Prostate gland (tissue), 2 donors: ENCODE measurements at places on chromosomes 16 and 17.

- no peak overlapping the region for H3K4me3 ChIP-seq
- no peak overlapping the region for H3K27ac ChIP-seq
- H3K36me3 ChIP-seq: no peaks in the 10 kb centered on the region
- DNase-seq: no peak
- peaks cover 3% of the 10 kb centered on the region for H3K4me1 ChIP-seq
Observed at GRCh38 chr16:86565181-86565631, 1.4 kb upstream of the FOXC2 start.

GRCh38 chr17:42517516-42517915 lies 18.5 kb upstream of the NAGLU start:
- peak overlapping the region; percentile 87 for H3K27ac ChIP-seq
- H3K4me1 ChIP-seq: peaks cover 8% of the 10 kb centered on the region
- no peaks in the 10 kb centered on the region for H3K36me3 ChIP-seq
- no peak overlapping the region for H3K4me3 ChIP-seq
- H3K27me3 ChIP-seq: no peaks in the 10 kb centered on the region

- H3K27ac ChIP-seq: no peak overlapping the region
- no peak for DNase-seq
Observed at GRCh38 chr16:86521236-86522197, 11.2 kb downstream of the FOXF1 start.

GRCh38 chr17:67982686-67983382 lies 13.4 kb downstream of the C17orf58 start:
- no peaks in the 10 kb centered on the region for H3K36me3 ChIP-seq
- no peak overlapping the region for H3K27ac ChIP-seq
- H3K4me1 ChIP-seq: no peaks in the 10 kb centered on the region
- H3K27me3 ChIP-seq: no peaks in the 10 kb centered on the region
- no peak overlapping the region for H3K4me3 ChIP-seq

DNA sequence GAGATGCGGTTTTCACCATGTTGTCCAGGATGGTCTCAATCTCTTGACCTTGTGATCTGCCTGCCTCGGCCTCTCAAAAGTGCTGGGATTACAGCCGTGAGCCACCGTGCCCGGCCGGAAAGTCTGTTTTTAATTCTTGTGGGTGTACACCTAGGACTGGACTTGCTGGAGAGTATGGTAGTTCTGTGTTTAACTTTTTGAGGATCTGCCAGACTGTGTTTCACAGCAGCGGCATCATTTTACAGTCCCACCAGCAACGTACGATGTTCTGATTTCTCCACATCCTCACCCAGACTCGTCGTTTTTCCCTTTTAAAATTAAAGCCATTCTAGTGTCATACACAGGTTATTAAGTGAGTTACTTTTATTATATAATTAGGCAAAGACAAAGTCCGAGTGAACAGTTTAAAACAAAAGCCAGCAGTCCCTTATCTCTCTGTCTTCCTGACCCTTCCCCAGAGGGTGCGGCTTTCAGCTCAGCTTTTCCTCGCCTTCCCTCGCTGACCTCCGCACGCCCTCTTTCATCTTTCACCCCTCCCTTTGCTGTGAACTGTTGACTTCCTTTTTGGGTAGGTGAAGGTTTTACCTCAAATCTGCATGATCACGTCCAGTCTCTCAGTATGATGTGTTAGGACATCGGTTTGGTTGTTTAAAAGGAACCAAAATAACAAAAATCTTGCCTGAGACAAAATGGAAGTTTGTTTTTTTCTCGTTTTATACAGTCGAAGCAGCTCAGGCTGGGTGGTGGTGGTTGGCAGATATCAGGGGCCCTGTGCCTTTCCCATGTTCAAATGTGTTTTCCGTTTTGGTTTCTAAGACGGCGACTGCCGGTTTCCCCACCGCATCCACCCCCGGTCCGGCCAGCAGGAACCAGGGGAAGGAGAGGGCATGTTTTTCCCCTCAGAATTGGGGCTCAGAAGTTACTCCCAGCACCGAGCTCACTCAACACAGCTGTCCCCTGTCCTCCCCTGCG lies 18.0 kb downstream of the FAM234A start:
- peaks cover 8% of the 10 kb centered on the region for H3K36me3 ChIP-seq
- H3K27me3 ChIP-seq: no peaks in the 10 kb centered on the region
- H3K27ac ChIP-seq: no peak overlapping the region
- H3K4me3 ChIP-seq: no peak overlapping the region
- H3K4me1 ChIP-seq: no peaks in the 10 kb centered on the region

DNA sequence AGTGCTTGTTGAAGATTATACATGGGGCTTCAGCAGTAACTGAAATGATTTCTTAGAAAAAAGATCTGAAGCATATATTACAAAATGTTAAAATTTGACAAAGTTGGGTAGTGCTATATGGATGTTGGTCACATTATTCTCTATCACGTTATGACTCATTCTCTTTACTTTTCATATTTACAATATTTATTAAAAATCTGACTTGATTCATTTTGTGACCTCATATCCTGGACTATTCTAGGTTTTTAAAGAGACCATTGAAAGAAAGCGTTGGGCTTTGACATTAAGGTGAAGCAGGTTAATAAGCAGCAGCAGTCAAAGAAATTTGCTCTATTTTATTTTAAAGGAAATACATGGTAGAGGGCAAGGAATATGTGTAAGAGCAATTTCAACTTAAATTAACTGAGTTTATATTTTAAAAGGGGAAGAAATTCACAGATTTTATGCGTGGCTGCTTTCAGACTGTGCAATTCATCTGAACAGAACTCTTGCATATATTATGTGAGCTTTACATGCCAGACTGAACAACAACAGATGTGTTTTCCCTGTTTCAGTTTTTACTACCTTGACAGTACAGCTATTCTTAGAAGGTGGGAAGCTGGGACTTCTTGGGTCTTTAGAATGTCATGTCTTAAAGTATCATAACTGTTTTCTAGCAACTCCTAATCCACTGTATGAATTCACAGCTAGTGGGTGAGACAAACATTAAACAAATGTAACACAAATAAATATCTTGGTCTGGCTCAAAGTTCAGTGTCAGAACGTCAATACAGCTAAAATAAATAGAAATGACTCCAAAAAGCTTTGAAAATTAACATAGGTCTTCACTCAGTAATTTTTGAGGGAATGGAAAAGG lies 10.4 kb upstream of the FAM20A start:
- no peaks in the 10 kb centered on the region for H3K36me3 ChIP-seq
- H3K4me3 ChIP-seq: no peak overlapping the region
- no peak overlapping the region for H3K27ac ChIP-seq
- H3K27me3 ChIP-seq: no peaks in the 10 kb centered on the region
- H3K4me1 ChIP-seq: no peaks in the 10 kb centered on the region

DNA sequence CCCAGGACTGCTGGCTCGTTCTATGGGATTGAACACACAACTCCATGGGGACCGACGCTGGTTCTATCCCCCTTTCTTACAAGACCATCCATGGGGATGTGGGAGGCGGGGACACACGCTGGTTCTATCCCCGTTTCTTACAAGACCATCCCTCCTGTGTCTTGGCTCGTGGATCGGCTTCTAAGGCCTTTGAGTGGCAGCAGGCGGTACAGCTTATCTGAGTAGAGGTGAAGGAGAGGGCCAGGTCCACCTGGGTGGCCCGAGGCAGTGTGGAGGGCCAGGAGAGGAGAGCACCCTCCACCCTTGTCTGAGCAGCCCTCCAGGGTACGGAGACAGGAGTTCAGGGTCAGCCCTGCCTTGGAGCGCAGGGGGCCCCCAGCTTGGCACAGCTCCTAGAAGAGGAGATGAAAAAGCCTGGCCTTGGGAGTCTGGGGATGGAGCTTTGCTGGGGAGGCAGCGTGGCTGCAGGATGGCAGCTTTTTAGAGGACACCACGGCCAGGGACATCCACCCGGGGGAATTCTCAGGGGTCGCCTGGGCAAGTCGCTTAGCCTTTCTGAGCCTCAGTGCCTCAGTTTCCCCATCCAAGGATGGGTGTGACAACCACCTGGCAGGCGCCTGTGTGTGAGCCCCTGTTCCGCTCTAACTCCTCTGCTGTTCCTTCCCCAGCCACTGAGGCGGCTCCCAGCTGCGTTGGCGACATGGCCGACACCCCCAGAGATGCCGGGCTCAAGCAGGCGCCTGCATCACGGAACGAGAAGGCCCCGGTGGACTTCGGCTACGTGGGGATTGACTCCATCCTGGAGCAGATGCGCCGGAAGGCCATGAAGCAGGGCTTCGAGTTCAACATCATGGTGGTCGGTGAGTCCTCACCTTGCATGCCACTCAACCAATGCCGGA lies 341.0 kb downstream of the SEC14L1 start:
- no peak overlapping the region for H3K4me3 ChIP-seq
- no peaks in the 10 kb centered on the region for H3K36me3 ChIP-seq
- no peak for DNase-seq
- no peak overlapping the region for H3K27ac ChIP-seq
- peaks cover 32% of the 10 kb centered on the region for H3K4me1 ChIP-seq

GRCh38 chr17:76404256-76404655 lies 19.8 kb downstream of the SPHK1 start:
- H3K27me3 ChIP-seq: no peaks in the 10 kb centered on the region
- no peak overlapping the region for H3K27ac ChIP-seq
- H3K4me3 ChIP-seq: no peak overlapping the region
- no peaks in the 10 kb centered on the region for H3K36me3 ChIP-seq

DNA sequence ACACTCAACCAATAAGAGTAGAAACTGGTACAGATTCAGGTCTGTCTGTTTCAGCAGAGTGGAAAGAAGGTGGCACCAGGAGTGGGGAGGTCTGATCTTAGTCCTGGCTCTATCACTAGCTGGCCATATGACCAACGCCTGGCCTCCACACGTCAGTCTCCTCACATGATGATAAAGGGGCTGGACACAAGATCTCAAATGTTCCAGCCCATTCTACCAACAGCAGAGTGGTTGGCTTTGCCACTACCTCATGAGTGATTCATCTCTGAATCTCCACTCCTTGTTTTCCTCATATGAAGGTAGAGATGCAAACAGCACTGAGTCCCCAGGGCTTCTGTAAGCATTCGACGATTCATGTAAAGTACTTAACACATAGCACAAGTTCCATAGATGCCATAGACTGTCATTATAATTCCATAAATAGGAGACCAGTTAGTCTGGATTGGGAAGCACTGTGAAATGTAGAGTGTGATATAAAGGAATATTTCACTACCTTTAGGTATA lies 281.9 kb upstream of the ASIC2 start:
- no peaks in the 10 kb centered on the region for H3K4me1 ChIP-seq
- H3K27me3 ChIP-seq: no peaks in the 10 kb centered on the region
- no peak overlapping the region for H3K27ac ChIP-seq
- no peak overlapping the region for H3K4me3 ChIP-seq
- no peak for DNase-seq

DNA sequence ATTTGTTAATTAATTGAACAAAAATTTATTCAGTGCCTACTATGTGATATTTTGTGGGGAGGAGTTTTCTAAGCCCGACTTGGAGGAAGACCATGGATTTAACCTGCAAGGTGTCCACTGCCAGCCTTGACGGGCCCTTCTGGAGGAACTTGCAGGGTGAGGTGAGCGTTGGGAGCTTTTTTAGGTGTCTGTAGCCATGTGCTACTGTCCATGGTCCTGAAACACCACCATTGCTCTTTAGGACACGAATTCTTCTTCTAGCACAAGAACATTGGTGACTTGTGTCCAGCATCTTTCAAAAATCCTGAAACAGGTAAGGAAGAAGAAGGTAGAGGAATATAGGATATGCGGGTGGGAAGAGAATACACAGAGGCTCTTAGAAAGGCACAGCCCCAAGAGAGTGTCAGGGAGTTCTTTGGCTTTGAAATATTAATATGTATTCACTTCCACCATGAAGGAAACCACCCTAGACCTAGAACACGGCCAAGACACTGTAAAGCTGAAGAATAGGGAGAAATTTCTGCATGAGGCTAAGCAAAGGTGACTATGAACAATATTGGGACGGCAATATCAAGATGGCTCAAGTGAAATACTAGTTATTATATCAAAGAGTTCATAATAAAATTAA lies 27.9 kb upstream of the OR4D1 start:
- no peaks in the 10 kb centered on the region for H3K27me3 ChIP-seq
- H3K27ac ChIP-seq: no peak overlapping the region
- no peak overlapping the region for H3K4me3 ChIP-seq
- H3K4me1 ChIP-seq: no peaks in the 10 kb centered on the region

GRCh38 chr17:31067691-31068184 lies 27.0 kb upstream of the NF1 start:
- no peaks in the 10 kb centered on the region for H3K27me3 ChIP-seq
- H3K4me1 ChIP-seq: no peaks in the 10 kb centered on the region
- no peak for DNase-seq
- no peak overlapping the region for H3K4me3 ChIP-seq

DNA sequence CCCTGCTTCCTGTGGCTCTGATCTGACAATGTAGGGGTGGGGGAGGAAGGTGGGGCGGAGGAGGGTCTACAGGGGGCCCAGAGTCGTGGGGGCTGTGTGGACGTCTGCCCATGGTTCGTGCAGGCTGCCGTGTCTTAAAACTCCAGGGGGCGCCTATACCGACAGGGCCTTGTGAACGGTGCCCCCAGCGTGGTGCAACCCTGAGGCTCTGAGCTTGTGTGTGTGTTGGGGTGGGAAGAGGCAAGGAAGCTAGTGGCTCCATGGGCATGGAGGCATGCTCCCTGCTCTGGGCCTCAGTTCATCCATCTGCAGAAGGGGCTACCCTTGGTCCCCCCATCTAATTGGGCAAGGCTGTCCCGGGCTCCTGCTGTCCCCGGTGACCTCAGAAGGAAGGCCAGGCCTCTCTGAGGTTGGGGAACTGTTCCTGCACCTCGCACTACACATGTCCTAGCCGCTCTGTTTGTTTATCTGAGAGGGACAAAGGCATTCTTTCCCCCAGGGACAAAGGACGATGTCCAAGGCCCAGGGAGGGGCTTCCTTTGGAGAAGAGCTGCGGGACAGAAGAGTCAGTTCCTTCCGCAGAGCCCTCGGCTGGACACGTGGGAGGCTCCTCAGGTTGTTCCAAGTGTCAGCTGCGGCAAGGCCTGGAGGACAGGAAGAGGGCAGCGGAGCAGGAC lies 13.5 kb downstream of the CA4 start:
- H3K4me1 ChIP-seq: no peaks in the 10 kb centered on the region
- DNase-seq: no peak
- no peak overlapping the region for H3K4me3 ChIP-seq

- H3K27me3 ChIP-seq: no peaks in the 10 kb centered on the region
- H3K27ac ChIP-seq: no peak overlapping the region
- H3K4me3 ChIP-seq: no peak overlapping the region
- DNase-seq: peak; percentile 45
- no peaks in the 10 kb centered on the region for H3K4me1 ChIP-seq
Observed at GRCh38 chr16:57955572-57956188, 15.2 kb downstream of the CNGB1 start.

DNA sequence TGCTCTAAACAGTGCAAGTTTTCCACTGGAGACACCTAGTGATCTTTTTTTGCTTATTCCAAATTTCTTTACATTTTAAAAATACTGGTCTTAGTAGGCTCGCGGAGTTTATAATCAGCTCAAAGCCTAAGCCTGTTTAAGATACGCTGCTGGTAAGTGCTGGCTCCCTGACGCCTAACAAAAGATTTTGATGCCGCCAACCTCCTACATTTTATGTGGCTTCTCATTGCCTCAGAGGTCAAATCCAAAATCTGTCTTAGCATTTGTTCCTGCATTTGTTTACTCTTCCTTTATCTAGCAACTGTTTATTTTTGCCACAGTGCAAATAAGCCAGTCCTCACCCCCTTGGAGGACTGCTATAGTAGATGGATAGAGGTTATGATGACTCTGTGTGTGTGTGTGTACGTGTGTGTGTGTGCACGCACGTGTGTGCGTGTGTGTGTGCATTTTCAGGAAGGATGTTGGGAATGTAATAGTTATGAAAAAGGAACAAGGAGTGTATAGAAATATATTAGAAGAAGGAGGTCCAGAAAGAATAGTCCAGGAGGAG lies 24.8 kb downstream of the HS3ST3B1 start:
- H3K27me3 ChIP-seq: no peaks in the 10 kb centered on the region
- H3K4me3 ChIP-seq: no peak overlapping the region
- DNase-seq: no peak
- H3K27ac ChIP-seq: no peak overlapping the region
- no peaks in the 10 kb centered on the region for H3K36me3 ChIP-seq

- no peak for DNase-seq
- peaks cover 4% of the 10 kb centered on the region for H3K4me1 ChIP-seq
- H3K36me3 ChIP-seq: no peaks in the 10 kb centered on the region
- peak overlapping the region; percentile 71 for H3K4me3 ChIP-seq
Observed at GRCh38 chr16:46690281-46691178, 1.1 kb downstream of the ORC6 start.
